SK-MEL-5 (cell line): ENCODE measurements at places on chromosomes 13 and 19.

- no peak for DNase-seq
Observed at GRCh38 chr13:85541476-85541875, 257.7 kb downstream of the SLITRK6 start.

DNA sequence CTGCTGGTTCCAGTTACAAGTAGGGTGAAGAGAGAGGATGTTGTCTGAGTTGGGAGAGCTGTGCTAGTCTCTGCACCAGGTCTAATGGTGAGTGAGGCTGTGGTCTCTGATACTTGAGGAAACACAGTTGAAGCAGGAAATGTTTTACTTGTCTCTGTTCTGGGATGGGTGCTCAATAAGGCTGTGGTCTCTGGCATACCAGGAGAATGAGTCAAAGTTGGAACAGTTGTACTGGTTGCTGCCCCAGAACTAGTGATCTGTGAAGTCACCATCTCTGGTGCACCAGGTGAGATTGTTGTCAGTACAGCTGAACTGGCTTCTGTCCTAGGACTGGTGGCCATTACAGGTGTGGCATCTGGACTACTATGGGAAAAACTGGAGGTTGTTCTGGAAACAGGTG, 74.7 kb downstream of the MUC16 start:
- no peak for DNase-seq

DNA sequence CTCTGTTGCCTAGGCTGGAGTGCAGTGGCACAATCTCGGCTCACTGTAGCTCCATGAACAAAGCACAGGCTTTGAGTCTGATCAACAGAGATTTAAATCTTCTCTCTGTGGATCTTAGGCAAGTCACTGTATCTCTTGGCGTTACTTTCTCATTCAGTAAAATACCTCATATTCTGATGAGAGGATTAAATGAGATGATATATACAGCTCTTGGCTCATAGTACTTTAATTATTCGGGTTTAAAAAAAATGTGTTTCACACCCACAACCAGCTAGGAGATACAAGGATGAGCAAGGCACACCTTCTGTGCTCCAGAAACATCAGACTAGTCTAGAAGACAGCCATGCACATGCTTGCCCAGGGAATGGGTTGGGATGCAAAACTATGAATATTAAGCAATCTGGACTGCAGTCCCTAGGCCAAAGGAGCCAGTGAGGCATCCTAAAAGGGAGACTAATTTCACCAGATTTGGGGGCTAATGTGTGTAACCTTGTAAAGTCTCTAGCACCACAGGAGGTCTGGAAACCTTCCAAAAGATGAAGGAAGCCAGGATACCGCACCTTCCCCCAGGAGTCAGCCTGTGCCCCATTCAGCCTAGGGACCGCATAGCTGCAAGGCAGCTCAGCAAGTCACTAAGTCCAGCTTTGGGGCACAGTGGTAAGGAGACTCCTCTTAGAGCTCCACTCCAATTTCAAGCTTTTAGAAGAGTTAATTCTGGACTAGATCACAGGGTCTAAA, 2.5 kb downstream of the VPS36 start:
- DNase-seq, result no peak

DNA sequence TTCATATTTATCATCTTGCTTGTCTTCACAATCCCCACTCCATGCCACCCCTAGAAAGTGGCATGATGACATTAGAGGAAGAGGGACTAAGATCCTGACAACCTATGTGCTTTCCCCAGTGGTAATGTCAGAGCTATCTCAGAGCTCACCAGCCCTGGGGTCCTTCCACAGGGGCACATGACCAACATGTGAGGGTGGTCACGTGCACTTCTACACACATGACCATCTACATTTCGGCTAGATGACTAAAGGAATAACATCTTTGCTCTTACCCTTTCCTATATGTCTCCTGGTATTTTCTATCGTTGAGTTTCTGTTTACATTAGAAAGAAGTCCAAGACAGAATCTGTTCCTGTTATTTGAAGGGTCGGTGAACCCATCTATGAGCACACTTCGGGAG, 46.2 kb downstream of the RFXAP start:
- no peak for DNase-seq

DNA sequence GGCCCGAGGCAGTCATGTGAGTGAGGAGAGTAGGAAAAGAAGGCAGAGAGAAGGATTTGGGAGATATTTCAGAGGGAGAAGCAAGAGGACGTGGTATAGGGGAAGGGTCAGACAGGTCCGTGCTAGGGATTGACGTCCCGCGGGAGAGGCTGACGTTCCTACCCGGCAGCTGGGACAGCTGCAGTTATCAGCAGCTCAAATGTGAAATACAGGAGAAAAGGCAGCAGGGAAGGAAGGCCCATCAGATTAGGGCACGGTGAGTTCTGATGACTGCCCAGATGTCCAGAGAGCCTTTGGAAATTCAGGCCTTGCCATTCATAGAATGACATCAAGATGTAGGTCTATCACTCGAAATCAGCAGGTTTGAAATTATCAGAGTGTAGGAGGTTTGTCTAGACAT, 88.4 kb downstream of the IRS2 start:
- no peak for DNase-seq

DNA sequence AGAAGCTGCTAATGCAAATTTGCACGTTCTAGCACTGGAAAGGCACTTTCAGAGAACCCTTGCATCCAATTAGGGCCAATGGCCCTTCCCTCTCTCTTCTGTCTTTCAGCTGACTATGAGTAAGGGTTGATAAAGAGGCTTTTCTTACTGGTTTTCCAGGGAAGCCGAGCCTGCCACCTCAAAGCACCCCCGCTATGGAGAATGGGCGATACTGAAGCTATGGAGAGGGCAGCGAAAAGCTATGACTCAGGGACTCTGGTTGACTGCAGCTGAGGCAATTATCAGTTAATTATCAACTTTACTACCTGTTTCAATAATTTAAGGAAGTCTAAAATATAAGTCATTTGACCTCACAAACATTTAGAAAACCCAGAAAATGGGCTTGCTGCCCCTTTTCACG, 115.8 kb downstream of the TRPC4 start:
- no peak for DNase-seq

DNA sequence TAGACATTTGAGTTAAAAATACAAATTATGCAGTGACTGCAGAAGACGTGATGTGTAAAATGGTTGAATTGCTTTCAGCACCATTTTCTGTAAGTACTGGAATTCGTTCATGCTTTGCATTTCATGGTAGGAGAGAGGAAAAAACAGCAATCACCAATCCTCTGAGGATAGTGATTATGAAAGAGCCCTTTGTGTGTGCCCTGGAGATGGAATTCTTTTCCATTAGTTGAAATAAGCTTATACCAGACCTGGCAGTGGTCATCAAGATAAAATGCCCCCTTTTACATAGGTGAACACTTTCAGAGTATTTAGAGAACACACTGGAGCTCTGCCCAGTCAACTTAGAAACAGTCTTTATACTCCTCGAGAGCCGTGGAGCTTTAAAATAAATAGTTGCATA, 1.7 kb downstream of the CNMD start:
- DNase-seq, result peak; percentile 66

- DNase-seq, result no peak
Observed at GRCh38 chr19:19294914-19295313, 21.8 kb upstream of the TM6SF2 start.

GRCh38 chr13:45468635-45469034, 3.9 kb downstream of the COG3 start:
- no peak for DNase-seq

GRCh38 chr13:97535614-97536013, 101.6 kb downstream of the RAP2A start:
- no peak for DNase-seq

GRCh38 chr13:95023405-95023804, 277.8 kb downstream of the ABCC4 start:
- DNase-seq, result no peak

GRCh38 chr13:79932556-79932955, 408.4 kb downstream of the SPRY2 start:
- no peak for DNase-seq

GRCh38 chr13:76879883-76880270, 6.3 kb downstream of the KCTD12 start:
- no peak for DNase-seq

- DNase-seq, result no peak
Observed at GRCh38 chr19:46202872-46203860, 26.4 kb upstream of the IGFL1 start.

DNA sequence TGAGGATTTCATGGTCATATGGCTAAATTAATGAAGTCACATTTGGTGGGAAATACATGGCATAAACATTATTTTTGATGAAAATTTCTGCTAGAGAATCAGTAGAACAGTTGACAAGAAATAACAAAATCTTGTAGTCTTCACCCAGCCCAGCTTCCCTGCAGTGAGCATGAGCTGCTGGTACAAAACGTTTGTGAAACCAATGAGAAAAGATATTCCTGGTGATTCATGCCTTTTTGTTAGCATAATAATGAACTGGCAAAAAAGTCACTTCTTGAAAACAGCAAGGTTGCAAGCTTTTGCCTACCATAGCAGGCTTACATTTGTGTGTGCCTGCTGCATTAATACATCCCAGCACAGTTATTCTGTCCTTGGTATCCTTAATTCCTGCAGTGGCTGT, 475.9 kb upstream of the HTR2A start:
- DNase-seq, result no peak

DNA sequence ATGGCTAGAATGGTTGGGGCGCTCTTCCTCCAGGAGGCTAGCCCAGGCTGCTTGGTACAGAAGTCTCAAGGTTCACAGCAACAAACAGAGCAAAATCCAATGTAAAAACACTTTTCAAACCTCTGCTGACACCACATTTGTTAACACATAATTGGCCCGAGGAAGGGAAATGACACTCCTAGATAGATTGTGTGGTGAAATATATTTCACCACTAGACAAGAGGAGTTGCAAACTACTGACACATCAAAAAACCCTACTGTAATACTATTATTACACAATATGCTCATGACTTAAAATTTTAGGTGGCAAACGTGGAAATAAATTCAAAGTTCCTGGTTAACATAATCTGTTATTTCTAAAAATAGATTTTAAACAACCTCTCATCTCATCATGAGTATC, 643.6 kb downstream of the PCDH9 start:
- no peak for DNase-seq

DNA sequence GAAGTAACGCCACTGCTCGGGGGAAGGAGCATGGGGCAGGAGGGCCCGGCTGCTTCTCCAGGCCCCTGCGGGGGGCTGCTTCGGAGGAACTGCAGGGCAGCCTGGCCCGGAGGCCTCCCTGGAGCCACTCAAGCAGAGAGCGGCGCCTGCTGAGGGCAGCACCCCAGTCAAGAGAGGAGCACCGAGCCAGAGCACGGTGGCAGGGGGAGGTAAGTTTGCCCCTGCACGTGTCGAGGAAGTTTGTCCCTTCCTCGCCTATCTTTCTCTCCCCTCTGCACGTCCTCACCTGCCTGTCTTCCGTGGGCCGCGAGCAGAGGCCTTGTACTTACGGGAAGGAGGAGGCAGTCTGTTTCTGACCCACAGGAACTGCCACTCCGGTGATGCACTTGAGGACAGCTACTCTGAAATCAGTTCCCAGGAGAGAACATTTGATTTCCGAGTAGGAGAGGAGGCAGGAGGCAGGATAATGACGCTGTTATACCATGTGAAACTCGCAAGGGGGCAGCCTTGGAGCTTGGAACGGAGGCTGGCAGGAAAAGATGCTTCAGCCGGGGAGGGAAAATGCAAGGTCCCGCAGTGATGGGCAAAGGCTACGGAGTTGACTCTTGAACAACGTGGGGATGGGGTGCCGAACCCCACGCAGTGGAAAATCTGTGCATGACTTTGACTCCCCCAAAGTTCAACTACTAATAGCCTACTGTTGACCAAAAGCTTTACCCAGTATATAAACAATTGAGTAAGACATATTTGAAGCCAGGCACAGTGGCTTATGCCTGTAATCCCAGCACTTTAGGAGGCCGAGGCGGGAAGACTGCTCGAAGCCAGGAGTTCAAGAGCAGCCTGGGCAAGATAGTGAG, 5.0 kb downstream of the FFAR1 start:
- peak; percentile 87 for DNase-seq

DNA sequence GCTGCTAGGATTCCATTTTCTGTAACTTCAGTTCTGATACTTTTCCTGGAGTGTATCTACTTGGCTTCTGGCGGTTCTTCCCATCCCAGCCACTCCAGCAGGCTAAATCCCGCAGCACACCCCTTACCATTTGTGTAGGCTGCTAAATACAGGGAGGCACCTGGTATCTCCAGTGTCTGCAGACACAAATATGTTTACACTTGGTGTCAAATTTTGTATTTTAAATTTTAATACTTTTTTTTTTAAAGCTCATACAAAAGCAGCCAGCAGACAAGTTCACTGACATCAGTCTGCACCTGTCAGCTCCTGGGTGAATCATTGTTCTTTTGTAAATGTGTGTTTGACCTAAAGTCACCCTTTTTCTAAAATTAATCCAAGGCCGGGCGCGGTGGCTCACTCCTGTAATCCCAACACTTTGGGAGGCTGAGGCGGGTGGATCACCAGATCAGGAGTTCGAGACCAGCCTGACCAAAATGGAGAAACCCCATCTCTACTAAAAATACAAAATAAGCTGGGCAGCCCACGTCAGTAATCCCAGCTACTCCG, 3.4 kb upstream of the ZSCAN4 start:
- DNase-seq, result no peak

- peak; percentile 76 for DNase-seq
Observed at GRCh38 chr13:97028441-97029299, 34.4 kb upstream of the OXGR1 start.

- no peak for DNase-seq
Observed at GRCh38 chr13:31775686-31776085, 36.4 kb downstream of the RXFP2 start.

DNA sequence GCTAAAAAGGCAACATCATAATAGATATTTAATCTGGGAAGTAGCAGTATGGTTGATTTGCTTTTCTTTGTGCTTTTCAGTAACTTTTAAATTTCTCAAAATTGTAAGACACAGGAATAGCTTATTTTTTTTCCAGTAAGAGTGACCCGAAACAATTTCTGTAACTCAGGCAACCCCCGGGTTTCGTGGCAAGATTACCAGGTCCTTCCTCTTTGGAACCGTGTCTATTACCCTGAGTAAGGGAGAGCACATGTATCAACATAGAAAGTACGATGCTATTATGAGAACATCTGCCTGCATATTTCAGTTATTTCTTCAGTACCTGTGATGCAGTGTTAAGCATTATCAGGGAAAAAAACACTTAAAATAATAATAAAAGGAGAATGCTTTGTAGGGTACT, 64.1 kb downstream of the DOCK9 start:
- DNase-seq, result no peak

- DNase-seq, result no peak
Observed at GRCh38 chr13:106212386-106213010, 323.0 kb downstream of the EFNB2 start.

- no peak for DNase-seq
Observed at GRCh38 chr19:38696729-38697055, 47.6 kb downstream of the CAPN12 start.

- DNase-seq, result peak; percentile 45
Observed at GRCh38 chr19:35154525-35155406, at the start of gene FXYD5. TSS of gene FXYD5 (plus strand) at chr19:35154735. CDS start at chr19:35155551, 816 bp downstream.

- DNase-seq, result peak; percentile 32
Observed at GRCh38 chr13:80923907-80924306, 583.0 kb upstream of the SPRY2 start.

GRCh38 chr19:56983171-56983570, 136.6 kb upstream of the USP29 start:
- no peak for DNase-seq

DNA sequence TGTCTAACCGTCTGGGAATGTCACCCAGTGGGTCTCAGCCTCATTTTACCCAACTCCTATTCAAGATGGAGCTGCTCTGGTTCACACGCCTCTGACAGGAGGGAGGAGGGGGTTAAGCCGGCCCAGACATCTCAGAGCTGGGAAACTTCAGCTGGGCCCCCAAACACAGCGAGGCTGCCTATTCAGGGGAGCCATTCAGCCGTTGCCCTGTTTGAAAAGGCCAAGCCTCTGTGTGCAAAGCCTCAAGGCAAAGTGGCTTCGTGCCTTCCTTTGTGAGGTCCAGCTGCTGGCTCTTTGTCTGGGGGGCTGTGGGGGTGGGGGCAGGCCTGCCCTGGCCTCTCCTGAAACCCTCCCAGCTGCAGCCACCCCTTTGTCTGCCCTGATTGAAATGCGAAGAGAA, 147.4 kb downstream of the PTPRS start:
- no peak for DNase-seq
